ENCODE measurements at places on chromosomes 13 and 19.
A peak's percentile ranks its signal among the peaks of the same experiment; 100 is the strongest.

- peak; percentile 65 for DNase-seq
Measured at GRCh38 chr19:38877781-38878574, at the start of gene RINL. TSS of gene RINL (minus strand) at chr19:38878275. CDS start at chr19:38876742, 1,533 bp downstream.

GRCh38 chr13:21076253-21076652 is 14.9 kb upstream of the LATS2 start:
- no peak for DNase-seq

GRCh38 chr13:26021956-26022355 is 29.9 kb downstream of the SHISA2 start:
- no peak for DNase-seq

- no peak for DNase-seq
Measured at GRCh38 chr13:25869941-25870340, 181.9 kb downstream of the SHISA2 start.

DNA sequence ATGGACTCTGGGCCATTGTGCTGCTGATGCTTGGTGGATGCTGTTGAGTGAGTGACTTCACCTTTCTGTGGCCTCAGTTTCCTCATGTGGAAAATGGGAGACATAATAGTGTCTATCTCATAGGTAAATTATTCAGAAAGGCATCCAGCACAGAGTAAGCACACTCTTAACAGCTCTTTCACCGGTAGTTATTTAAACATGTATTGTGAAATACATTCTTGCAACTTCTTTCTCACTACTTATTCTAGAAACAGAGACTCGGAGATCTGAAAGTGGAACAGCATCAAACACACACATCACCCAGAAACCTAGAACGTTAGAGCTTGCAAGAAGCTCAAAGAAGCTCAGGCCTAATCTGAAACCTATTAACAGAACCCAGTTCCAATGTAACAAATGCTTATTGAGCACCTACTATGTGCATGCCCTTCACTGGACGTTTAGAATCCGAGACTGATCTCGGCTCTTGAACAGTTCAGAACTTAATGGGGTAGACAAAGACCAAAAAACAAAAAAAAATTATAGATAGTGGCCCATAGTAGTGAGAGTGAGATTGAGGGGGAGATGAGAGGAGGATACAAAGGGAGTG is 4.1 kb downstream of the ZSWIM9 start:
- no peak for DNase-seq

GRCh38 chr13:51519771-51520216 is 64.5 kb upstream of the WDFY2 start:
- no peak for DNase-seq

DNA sequence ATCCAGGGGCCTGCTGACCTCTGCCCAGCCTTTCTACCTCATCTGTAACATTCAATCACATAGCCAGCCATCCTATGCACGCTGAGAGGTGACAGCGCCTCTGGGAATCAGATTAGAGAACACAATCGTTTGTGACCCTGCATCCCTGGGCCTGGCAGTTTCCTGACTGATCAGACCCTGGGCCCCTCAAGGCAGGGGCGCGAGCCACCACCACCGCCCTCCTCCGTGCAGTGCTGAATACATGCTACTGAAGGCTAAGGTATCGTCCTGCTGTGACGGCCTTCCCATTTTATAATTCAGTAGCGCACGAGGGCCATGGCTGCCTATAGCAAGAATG is 1.3 kb downstream of the TMTC4 start:
- DNase-seq = no peak

DNA sequence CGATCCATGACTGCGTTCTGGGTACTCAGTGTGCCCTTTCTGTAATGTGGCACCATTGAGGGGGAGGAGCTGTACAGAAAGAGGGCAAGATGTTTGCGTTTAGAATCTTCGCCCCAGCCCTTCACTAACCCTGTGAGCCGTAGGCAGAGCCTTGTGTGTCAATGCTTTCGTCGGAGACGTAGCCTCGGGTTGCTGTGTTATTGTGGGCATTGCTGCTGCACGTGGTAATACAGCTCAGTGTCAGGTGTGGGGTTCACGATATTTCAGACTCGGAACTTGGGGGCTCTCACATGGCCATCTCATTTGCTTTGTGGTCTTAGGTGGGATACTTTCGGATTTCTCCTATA is 6.1 kb downstream of the RPS9 start:
- no peak for DNase-seq

GRCh38 chr19:15475611-15476010 is 3.7 kb downstream of the PGLYRP2 start:
- DNase-seq = no peak

DNA sequence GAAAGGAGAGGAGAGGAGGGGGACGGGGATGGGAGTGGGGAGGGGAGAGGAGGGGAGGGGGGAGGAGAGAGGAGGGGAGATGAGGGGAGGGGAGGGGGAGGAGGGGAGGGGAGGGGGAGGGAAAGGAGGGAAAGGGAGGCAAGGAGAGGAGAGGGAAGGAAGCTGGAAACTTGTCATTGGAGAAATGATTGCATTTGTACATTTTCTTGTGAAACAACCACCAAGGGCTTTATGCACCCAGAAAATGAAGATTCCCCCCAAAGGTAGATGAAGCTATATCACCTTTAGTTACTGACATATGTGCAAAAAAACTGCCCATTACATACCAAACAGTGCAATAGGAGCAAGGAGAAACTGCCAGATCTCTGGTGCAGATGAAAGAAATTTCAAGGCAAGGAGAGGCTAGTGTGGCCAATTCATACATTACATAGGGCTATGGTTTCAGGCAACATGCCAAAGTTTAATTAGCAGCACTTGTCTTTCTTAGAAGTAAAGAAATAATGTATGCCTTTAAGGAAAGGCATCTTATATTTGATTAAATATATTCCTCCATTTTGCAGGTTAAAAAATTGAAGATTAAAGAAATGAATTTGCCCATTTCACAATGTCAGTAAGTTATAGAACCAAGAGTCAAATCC is 49.5 kb upstream of the STK24 start:
- DNase-seq = no peak

GRCh38 chr19:55094456-55095259 is 19.0 kb downstream of the EPS8L1 start:
- DNase-seq = no peak

- DNase-seq = no peak
Measured at GRCh38 chr13:45700971-45701900, 884 bp upstream of the CBY2 start.

GRCh38 chr19:812049-812746 is 9.6 kb downstream of the PLPPR3 start:
- DNase-seq = no peak

DNA sequence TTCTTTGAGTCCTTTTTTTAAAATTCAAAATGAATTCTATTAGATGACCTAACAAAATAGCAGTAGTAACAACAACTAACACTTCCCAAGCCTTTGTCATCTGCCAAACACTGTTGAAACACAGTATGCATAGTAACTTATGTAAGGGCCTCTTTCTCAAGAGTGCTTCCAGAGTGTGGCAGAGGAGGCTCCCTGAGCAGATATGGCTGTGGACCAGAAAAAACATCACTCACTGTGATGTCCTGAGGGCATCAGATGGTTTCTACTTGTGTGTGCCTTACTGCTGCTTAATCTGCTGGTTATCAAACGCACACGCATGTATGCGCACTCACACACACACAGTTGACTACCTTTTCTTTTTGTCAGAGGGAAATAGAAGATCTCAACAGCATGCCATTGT is 110.8 kb downstream of the DLEU7 start:
- no peak for DNase-seq

DNA sequence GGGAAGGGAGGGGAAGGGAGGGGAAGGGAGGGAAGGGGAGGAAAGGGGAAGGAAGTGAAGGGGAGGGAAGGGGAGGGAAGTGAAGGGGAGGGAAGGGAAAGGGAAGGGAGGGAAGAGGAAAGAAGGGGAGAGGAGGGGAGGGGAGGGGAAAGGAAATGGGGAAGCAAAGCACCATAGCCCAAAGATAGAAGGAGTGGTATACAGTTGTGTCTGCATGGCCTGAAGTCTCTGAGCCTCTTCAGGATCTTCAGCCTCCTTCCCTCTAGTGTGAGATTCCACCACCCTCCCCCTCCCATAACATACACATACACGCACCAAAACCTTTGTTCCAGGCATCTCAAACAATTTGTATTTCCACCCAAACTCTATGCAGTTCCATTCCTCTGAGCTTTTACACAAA is 96.2 kb upstream of the SERP2 start:
- no peak for DNase-seq

Data from mucosa of descending colon (tissue), 3 donors.